ENCODE measurements at places on chromosomes 13 and 19.

GRCh38 chr19:51514866-51515481 lies 13.4 kb upstream of the SIGLEC12 start:
- peak; percentile 16 for DNase-seq

- no peak for DNase-seq
Measured at GRCh38 chr13:110563463-110563774, 1.9 kb upstream of the RAB20 start.

DNA sequence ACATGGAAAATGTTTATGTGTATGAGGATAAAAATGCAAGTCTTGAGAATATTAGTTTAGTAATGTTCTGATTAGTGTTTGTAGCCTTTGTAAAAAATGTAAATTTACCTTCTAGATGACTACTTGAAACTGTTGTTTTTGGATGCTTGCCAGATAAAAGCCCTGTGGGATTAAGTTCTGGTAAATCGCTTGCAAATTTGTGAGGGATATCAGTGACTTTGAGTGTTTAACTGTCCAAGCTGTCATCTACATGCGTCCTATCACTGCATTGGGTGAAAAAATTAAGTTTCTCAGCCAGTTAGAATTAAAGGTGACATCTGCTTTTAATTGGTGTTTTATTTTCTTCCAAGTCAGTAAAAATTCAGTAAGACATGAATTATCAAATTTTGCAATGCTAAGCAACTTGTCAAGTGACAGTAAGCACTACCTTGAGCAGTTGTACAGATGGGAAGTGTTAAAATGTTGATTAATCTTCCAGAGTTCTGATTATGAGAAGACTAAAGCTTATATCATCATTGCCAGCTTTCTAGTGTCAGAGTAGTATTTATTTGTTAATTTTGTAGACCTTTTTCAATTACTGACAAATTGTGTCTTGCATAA lies 88.0 kb downstream of the PCCA start:
- DNase-seq, result peak; percentile 59

- no peak for DNase-seq
Measured at GRCh38 chr19:5489551-5489950, 34.3 kb downstream of the ZNRF4 start.

Data from fibroblast of skin of left quadriceps (primary cell).